ENCODE measurements at places on chromosomes 6 and 20.

DNA sequence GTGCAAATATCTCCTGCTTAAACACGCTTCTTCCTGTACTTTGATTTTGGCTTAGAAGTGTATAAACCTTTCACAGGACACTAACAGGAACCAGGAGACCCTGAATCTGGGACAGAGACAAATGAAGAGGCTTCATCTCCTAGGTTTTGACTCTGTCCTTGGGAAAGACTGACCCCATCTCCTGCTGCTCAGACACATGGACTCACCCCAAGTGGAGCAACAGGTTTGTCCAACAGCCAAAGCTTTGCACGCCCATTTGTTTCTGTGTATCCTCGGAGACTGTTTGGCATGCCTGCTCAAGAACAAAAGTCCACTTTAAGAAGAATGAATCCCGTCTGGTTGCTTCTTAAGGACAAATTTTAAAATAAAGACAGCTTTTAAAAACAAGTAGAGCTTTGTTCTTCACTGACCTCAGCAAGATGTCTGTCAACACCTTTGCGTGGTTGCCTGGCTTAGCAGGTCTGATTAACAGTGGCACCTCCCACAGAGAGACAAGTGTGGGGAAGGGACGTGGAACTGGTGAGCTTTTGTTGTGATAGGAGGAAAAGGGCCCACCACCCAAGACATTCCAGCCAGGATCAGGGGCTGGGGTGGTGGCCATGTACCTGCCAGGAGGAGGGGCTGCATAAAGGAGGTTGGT is 202.6 kb downstream of the SOD2 start:
- no peak for DNase-seq

DNA sequence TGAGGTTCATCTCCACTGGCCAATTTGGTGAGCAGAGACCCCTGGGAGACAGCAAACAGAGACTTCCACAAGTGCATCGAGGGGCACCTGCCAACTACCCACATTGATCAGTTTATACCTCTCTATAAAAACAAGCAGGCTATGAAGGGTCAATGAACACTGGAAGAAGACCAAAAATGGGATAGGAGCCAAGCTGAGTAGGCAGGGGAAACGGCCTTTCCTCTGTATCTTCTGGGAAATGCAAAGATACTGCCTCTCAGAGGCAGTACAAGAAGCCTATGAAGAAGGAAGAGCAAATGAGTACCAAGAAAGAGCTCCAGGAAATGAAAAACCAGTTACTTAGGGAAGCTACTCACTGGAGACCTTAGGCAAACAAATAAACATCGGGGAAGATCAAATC is 247.7 kb downstream of the GMDS start:
- no peak for DNase-seq

GRCh38 chr20:46058599-46059281 is 29.7 kb downstream of the SLC12A5 start:
- DNase-seq: no peak

DNA sequence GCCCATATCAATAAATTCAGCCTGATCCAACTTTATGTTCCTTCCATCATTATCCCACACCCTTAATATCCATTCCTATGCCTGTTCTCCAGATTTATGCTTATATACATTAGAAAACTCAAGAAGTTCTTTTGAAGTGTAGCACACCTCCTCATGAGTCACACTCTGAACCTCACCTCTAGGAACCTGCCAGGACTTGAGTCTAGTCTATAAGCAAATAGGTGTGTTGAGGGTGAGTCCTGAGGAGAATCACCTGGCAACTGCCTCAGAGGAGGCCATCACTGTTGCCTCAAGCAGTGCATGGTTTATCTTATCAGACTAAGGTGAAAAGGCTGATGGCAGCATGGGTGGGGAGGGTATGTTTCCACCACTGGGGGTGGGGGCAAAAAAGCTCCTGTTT is 496.7 kb downstream of the C6orf118 start:
- no peak for DNase-seq

GRCh38 chr6:17721671-17722070 is 14.9 kb upstream of the NUP153 start:
- DNase-seq: no peak

DNA sequence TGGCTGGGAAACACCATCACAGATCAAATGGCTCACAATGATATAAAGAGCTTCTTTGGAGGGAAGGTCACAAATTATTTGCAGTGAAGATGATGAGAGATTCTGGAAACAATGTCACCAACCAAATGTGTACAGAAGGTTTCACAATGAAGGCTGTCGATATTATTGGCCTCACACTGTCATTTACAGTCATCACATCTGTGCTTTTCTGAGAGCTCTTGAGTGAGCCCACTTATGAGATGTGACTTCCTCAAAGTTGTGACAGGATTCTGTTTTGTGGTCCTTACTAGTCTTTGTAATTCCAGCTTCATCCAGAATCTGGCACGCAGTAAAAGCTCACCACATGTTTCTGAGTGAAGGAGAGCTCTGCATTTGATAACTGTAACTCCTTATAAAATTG is 133.6 kb downstream of the LMBRD1 start:
- no peak for DNase-seq

Data from ACHN (cell line).